WTC11 (cell line): ENCODE measurements at places on chromosomes 7 and 10. TPM values are rescaled to one million over a fixed set of nuclear protein-coding genes. Genes with fewer than 3 reads are reported as not detected.

GRCh38 chr10:70784471-70784870 lies 706 bp downstream of the TBATA start:
- DNase-seq: no peak

- peak; percentile 46 for DNase-seq
Observed at GRCh38 chr7:5428478-5429252, 5.0 kb upstream of the TNRC18 start.

DNA sequence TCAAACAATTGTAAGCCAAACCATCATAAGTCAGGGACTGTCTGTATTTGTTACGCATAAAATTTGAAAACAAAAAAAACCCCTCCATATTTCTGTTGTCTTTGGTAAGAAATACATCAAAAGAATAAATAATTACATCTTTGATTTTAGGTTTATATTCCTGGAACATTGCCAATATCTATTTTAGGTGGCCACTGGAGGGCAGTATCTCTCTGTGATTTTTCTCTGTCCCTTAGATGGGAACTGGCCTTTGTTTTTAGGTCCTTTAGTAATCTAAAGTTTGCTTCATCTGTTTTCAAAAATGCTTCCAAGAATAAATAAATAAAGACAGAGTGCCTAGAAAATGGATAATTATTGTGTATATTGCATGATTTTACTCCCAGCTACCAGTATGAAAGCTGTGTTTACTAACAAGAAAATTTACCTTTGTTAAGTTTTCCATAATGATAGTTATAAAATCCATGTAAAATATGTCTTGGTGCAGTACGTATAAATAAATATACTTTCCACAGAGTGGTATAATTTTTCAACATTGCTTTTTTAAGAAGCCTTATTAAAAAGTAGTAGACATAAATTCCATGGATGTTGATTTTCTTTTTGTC lies 64.2 kb downstream of the PHYHIPL start:
- DNase-seq: no peak

GRCh38 chr10:37754538-37755323 lies 102.7 kb downstream of the ZNF248 start:
- DNase-seq: peak; percentile 15

- no peak for DNase-seq
Observed at GRCh38 chr7:7256731-7257274, 74.5 kb downstream of the C1GALT1 start.

SSMEM1 gene
- not detected in 3 replicates for total RNA-seq

DNA sequence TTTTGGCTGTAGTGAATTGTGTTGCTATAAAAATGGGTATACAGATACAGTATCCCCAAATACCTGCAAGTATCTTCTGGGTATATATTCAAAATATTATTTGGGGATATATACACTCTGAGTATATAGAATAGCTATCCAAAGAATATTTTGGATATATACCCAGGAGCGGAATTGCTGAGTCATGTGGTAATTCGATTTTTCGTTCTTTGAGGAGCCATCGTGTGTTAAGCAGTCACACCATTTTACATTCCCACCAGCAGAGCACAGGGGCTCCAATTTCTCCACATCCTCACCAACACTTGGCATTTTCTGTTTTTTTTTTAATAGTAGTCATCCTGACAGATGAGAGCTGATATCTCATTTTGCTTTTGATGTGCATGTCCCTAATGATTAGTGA lies 61.9 kb downstream of the TEX36 start:
- DNase-seq: no peak

CYCS gene
- 215 to 249 TPM (median 217 TPM) in 3 replicates for total RNA-seq

DNA sequence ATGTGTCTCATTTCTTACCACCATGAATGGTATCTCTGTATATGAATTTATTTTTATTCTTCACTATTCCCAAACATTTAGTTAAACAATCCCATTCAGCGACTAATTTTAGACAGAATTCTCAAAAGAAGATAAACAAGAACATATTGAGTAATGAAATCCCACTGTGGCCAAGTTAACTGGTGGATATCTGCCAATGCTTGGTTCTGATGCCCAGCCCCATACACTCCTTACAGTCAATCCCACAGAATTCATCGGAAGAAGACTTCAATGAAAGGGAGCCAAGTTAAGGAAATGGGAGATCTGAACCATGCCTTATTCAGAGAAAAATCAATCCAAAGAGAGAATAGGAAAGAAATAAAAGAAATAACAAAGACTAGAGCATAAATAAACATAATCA lies 518.0 kb downstream of the XPNPEP1 start:
- DNase-seq: no peak

GRCh38 chr10:124998624-124999291 lies 56.8 kb downstream of the ZRANB1 start:
- DNase-seq: peak; percentile 6

DNA sequence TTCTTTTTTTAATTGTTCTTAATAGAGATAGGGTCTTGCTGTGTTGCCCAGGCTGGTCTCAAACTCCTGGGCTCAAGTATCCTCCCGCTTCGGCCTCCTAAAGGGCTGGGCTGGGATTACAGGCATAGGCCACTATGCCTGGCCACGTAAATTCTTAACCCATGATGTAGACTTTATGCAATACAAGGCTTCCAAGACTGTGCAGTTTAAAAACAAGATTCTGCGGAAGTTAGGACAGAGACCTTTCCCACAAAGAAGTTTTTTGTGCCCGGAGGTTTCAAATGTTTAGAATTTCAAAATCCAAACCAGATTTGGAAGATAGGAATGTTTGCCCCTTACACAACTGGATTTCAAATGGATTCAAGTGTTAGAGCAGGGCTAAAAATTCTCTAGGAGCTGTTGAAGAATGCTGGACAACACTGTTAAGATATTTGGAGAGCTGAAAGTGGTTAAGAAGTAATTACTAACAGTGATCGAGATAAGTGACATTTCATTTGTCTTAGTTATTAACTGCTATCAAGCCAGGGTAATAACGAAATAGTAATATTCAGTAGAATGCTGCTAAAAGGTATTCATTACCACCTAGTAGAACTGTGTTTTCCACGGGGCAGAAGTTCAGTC lies 7.4 kb downstream of the APBB1IP start:
- no peak for DNase-seq

DNA sequence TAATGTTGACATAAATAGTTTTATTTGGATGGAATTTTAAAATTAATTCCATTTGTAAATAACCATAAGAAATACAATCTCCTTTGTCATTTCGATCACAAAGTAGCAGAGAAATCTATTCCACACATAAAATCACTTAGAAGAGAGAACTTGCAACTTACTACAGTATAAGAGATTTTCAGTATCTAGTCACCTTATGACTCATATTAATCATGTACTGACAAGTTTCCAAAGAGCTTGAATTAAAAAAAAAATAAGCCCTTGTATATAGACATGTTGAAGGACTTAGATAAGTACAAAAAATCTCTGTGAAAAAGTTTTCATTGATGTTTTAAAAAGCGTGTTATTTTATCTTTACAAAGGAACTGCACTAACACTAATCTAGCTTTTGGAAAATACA lies 207.1 kb upstream of the ETV1 start:
- DNase-seq: no peak

MEPCE gene
- 41.9 to 49.6 TPM (median 47.7 TPM) in 3 replicates for total RNA-seq

- no peak for DNase-seq
Observed at GRCh38 chr10:71043858-71044257, 155.5 kb upstream of the PCBD1 start.

- DNase-seq: no peak
Observed at GRCh38 chr10:48199580-48200377, 74.7 kb downstream of the FRMPD2 start.

GRCh38 chr7:155942226-155942950 lies 130.1 kb upstream of the SHH start:
- no peak for DNase-seq

PARD3 gene
- total RNA-seq: 44.9 to 51.8 TPM (median 47.0 TPM) in 3 replicates

GRCh38 chr10:3494131-3494837 lies 290.7 kb downstream of the KLF6 start:
- DNase-seq: no peak

GRCh38 chr7:48525736-48526732 lies 354.8 kb downstream of the ABCA13 start:
- no peak for DNase-seq

- no peak for DNase-seq
Observed at GRCh38 chr10:55374060-55374459, 573.0 kb upstream of the PCDH15 start.

SOSTDC1 gene
- 0.09 to 0.23 TPM (median 0.15 TPM) in 3 replicates for total RNA-seq

- DNase-seq: no peak
Observed at GRCh38 chr10:127046975-127047877, 142.0 kb downstream of the DOCK1 start.

DNA sequence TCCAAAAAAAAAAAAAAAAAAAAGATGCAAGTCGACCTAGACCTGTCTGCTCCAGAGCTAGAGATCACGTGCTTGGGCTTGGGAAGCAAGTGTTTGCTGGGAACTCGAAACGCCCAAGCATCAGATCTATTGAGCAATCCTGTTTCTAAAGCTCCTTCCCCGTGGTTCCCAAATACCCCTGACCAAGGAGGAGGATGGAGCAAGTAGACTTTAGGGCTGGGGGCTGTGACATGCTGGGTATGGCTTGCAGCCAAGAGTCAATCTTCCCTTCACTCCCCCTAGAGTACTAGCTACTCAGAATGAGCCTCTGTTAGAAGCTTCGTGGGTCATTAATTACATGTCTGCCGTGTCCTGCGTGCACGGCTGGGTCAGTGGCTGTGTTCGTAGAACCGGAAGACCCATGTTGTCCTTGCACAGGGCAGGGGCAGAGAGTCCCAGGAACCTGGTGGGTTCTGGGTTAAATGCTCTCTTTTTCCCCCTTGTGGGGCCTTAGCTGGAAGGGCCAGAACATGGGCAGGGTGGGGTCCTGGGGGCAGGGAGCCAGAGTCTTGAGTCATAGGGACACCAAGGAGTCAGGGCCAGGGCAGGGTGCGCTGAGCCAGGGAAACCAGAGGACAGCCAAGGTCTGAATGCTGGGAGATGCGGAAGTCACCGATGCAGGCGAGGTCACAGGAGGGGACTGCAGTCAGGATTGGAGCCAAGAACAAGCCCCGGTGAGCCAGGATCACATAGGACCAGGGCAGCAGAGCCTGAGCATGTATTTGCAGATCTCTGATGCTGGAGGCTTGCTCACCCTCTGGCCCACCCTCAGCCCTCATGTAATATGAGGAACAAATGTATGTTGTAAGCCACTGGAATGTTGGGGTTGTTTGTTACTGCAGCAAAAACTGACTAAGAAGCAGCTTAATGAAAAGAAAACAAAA lies 34.6 kb upstream of the TPST1 start:
- no peak for DNase-seq

GRCh38 chr7:140654109-140654387 lies 13.4 kb upstream of the DENND2A start:
- DNase-seq: no peak

ERVW-1 gene
- total RNA-seq: 0.07 to 0.14 TPM in 2 of 3 replicates, not detected in the other

GSDME gene
- 4.8 to 5.8 TPM (median 5.2 TPM) in 3 replicates for total RNA-seq
